Mammary epithelial cell (primary cell): ENCODE measurements at places on chromosomes 1 and 21.

GRCh38 chr21:23245255-23245654 is 2247.0 kb downstream of the NCAM2 start:
- no peak for DNase-seq

DNA sequence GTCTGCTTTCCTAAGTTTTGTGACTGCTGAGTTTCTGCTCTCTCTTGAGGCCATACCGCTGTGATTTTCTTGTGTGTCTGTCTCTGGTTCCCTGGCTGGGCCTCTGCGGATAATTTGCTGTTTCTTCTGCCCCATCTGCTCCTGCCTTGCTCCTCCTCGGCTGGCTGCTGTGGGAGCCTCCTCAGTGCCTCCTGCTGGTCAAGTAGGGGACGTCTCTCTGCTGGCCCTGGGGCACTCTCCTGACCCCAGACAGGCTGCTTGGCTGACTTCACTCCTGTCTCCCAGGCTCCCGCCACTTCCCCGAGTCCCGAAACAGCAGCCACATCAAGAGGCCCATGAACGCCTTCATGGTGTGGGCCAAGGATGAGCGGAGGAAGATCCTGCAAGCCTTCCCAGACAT is 28.5 kb downstream of the ETNK2 start:
- DNase-seq = no peak

- no peak for DNase-seq
Observed at GRCh38 chr1:92442351-92442750, 44.4 kb downstream of the GFI1 start.

GRCh38 chr1:244664353-244664752 is 11.4 kb downstream of the DESI2 start:
- DNase-seq = no peak

- no peak for DNase-seq
Observed at GRCh38 chr1:23872421-23872820, 4.3 kb upstream of the FUCA1 start.

DNA sequence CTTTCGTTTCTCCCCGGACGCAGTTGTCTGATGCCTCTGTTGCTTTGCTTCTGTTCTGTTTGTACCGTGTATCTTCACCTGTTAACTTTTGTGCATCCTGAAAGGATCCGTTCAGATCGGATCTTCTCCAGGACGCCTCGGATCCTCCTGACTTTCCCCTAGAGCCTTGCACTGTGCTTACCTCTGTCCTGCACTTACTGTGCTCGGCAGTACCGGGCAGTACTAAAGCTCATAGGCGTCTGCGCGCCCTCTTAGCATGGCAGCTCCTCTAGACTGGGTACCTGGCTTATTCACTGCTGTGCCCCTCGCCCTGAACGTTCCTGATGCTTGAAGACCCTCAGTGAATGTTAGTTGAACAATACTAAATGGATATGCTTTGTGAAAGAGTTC is 934 bp downstream of the SCP2 start:
- DNase-seq = peak; percentile 23

GRCh38 chr1:109714661-109715372 is 2.8 kb downstream of the GSTM5 start:
- DNase-seq = no peak

- DNase-seq = no peak
Observed at GRCh38 chr1:225146478-225146877, 217.0 kb downstream of the DNAH14 start.

DNA sequence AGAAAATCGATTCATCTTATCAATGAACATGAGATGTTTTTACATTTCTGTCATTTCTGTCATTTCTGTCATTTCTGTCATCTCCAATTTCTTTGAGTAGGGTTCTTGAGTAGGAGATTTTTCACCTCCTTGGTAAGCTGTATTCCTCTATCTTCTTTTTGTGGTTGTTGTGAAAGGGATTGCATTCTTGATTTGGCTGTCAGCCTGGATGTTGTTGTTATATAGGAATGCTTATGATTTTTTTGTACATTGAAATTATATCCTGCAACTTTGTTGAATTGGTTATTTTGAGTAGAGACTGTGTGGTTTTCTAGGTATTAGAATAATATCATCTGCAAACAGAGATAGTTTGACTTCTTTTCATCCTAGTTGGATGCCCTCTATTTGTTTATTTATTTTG is 1233.7 kb downstream of the PLA2G4A start:
- DNase-seq = no peak

- no peak for DNase-seq
Observed at GRCh38 chr1:23613191-23614031, 54.1 kb upstream of the ID3 start.

DNA sequence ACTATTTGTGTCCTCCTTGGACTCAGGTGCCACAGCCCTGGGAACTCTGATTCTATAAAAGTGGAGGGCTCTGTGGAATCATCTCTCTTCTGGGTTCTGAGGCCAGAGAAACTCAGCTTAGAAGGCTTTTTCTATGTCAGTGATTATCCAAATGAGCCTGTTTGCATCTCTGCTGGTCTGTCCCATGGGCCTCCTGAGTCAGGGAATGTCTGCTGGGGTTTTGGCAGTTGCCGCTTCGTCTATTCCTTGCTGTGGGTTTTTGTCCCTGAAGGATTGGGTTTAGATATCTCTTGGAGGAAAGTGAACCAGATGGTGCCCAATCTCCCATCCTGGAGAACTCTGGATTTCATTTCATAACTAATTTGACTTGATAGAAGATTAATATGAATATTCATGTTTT is 297.6 kb downstream of the HHAT start:
- DNase-seq = no peak

DNA sequence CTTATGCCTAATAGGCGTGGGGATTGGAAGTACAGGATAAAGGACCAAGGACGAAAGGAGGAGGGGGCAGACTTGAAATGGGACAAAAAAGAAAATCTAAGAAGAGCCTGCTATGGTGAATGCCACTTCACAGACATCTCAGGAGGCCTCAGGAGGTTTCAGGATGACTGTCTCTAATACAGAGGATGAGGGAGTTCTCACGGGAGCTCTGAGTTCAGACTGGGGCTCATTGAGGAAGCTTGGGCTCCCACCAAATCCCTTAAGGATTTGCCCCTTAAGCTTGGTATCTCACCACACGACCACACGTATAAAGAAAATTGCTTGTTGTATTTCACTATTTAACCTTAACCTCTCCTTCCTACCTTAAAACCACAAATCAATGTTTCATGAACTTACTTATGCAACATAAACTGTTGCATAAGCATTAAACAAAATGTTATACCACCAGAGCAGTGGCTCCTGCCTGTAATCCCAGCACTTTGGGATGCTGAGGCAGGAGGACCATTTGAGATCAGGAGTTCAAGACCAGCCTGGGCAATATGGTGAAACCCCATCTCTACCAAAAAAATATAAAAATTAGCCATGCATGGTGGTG is 12.4 kb downstream of the SLC30A1 start:
- DNase-seq = no peak

GRCh38 chr1:110262846-110263631 is 52.9 kb downstream of the KCNC4 start:
- DNase-seq = no peak

GRCh38 chr1:145886816-145887215 is 1.1 kb upstream of the ANKRD35 start:
- no peak for DNase-seq

- no peak for DNase-seq
Observed at GRCh38 chr1:32178380-32179192, 889 bp upstream of the TXLNA start.

- DNase-seq = no peak
Observed at GRCh38 chr1:94248956-94249688, 11.7 kb upstream of the ARHGAP29 start.

DNA sequence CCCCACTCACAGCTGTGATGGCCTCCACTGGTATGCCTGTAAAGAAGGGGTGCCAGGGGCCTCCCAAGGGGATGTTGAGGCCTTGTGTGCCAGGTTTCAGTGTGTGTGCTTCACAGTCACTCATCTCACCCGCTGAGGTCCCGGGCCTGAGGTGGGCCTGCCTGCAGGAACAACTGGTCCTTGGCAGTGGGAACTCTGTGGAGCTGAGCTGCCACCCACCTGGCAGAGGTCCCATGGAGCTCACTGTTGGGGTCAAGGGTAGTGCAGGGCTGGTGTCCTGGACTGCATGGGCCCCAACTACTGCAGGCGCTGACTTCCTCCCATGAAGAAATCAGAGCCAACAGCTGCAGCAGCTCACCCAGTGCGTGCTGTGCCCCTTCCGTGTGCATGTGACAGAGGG is 17.3 kb upstream of the ZNF678 start:
- no peak for DNase-seq

GRCh38 chr1:64228167-64228957 is 24.9 kb downstream of the UBE2U start:
- peak; percentile 56 for DNase-seq

DNA sequence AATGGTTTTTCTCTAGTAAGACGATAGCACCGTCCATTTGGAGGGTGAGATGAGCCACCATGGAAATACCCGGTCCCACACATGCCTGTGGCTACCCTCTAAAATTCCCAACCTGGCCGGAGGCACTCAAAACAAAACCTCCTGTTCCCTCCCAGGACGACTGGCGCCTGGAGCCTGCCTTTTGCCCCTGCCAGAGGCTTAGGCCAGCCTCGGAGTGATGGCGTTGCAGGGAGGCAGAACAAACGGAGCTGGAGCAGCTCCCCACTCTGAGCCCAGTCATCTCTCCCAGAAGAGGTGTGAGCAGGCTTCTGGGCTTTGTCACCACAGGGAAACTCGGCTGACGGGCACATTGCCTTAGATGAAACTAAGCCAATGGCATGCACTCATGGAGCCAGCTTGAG is 213.7 kb upstream of the HOOK1 start:
- DNase-seq = peak; percentile 85

- DNase-seq = no peak
Observed at GRCh38 chr1:70906800-70907199, 140.8 kb downstream of the PTGER3 start.

GRCh38 chr1:233607252-233608119 is 6.4 kb upstream of the KCNK1 start:
- peak; percentile 78 for DNase-seq

DNA sequence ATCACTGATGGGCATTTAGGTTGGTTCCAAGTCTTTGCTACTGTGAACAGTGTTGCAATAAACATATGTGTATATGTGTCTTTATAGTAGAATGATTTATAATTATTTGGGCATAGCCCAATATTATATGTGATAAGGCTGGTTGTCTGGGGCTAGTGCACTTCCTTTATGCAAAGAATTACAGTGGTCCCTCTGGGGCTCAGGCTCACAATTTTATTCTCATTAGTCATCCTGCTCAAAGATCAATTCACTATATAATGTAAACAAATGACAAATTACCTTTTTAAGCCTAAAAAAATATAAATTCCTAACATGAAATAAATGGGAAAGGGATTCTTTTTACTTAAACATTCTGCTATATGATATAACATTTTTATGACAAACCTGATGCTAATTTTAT is 5.0 kb downstream of the PLPPR4 start:
- DNase-seq = no peak

GRCh38 chr1:6918186-6918924 is 133.1 kb downstream of the CAMTA1 start:
- DNase-seq = peak; percentile 31

GRCh38 chr1:47527653-47528272 is 89.9 kb downstream of the FOXD2 start:
- DNase-seq = peak; percentile 36

- DNase-seq = peak; percentile 79
Observed at GRCh38 chr1:12052008-12052573, 11.0 kb upstream of the TNFRSF8 start.

GRCh38 chr1:17045634-17046333 is 8.0 kb downstream of the SDHB start:
- DNase-seq = peak; percentile 39

- DNase-seq = no peak
Observed at GRCh38 chr1:29642519-29642918, 406.2 kb downstream of the PTPRU start.

GRCh38 chr1:59107916-59108315 is 189.0 kb upstream of the FGGY start:
- DNase-seq = no peak

DNA sequence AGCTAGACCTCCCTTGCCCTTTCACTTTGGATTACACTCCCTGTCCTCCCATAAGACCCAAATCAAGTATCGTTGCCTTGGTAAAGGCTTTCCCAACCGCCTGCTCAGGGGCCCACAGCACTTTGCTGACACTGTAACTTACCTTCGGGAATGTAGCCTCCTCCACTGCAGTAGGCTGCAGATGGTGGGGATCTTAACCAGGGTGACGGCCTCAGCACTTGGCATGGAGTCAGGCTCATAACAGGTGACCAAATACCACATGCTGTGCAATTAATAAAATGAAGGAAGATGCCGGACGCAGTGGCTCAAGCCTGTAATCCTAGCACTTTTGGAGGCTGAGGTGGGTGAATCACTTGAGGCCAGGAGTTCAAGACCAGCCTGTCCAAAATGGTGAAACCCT is 88.7 kb upstream of the IRF2BP2 start:
- DNase-seq = no peak

DNA sequence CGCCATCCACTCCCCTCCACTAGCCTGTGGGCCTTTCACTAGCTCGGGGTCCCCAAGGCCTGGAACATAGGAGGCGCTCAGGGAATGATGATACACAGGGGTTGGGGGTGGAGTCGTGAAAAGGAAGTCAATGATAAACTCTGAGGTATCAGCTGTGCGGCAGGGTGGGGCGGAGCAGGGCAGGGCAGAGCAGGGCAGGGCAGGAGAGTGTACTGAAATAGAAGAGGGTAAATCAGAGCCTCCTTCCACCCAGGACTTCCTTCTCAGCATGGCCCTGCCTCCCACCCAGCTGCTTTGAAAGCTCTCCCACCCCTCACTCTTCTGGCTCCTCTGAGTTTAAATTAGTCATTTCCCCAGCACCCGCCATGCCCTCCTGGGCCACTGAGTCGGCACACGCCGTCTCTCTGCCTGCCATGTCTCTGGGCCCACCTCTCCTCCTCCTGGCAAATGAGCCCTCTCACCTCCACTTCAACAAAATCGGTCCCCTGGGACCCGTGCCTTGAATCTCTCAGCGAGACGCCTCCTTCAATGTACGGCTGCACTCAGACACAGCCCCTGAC is 16.9 kb downstream of the CAPZB start:
- DNase-seq = no peak

GRCh38 chr21:33330726-33331125 is 6.0 kb downstream of the IFNAR1 start:
- no peak for DNase-seq
